ENCODE measurements at places on chromosomes 16 and 17.

- no peak for DNase-seq
Measured at GRCh38 chr16:27106305-27106704, 39.6 kb downstream of the C16orf82 start.

DNA sequence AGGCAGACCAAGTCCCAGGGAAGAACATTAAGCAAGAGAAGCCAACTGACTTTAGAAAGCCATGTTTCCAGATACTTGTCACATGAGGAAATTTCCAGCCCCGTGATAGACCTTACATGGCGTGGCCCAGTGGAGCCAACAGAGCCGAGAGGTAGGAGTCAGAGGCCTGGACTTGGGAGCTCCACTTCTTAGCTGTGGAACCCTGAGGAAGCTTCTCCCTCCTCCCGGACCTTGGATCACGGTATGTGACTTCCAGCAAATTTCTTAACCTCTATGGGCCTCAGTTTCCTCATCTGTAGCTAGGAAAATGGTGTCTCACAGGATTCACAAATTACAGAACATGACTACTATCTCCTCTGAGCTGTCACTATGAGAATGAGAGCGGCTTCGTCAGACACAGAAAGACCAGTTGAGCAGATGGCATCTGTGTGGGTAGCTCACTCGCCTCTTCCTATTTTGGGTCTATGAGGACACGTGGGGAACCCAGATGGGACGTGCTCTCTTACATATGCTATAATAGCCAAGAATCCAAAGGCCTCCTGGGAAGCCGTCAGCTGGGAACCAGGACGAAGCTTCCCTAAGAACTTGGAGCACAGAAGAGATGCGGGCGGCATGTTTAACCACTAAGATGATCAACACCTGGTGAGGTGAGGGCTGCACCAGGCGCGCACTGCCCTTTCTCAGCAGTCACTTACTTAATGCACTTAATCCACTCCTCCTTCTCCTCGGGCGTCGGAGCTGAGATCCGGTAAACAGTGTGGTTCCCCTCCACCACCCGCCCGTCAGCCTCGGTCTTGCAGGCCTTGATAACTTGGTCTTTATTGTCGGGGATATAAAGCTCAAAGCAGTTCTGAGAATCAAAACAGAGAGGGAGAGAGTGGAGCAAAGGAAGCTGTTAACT lies 102.3 kb downstream of the CYTH1 start:
- peak; percentile 64 for DNase-seq

- DNase-seq, result no peak
Measured at GRCh38 chr17:31283841-31284240, 13.2 kb downstream of the OMG start.

DNA sequence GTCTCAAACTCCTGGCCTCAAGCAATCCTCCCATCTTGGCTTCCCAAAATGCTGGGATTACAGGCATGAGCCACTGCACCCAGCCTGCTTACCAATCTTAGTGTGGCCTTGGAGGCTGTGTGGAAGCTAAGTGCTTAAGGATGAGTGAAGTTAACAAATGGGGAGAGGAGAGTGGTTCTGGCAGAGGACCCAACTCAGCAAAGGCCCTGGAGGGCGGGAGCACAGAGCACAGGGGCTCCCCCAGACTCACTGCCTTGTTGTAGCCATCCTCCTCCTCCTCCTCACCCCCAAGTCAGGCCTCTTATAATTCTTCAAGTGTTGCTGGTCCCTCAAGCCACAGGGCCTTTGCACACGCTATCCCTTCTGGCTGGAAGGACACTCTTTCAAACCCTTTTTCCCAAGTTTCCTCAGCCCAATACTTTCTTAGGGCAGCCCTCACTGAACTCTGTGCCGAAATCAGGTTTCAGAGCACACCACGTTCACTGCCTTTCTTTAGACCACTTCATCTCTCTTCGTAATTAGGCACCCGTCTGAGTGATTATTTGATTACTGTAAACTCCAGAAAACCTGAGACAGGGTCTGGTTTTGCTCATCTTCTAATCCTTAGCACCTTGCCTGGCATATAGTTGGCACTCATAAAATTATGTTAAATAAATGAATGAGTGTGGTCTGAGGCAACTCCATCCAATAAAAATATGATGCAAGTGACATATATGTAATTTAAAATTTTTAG lies 23.4 kb downstream of the NGFR start:
- DNase-seq, result no peak

- DNase-seq, result peak; percentile 89
Measured at GRCh38 chr16:89320782-89321501, 103.4 kb downstream of the ZNF778 start.

GRCh38 chr17:21287703-21288449 lies 3.4 kb downstream of the MAP2K3 start:
- DNase-seq, result peak; percentile 94

- DNase-seq, result no peak
Measured at GRCh38 chr16:14199624-14200023, 128.5 kb downstream of the MRTFB start.

DNA sequence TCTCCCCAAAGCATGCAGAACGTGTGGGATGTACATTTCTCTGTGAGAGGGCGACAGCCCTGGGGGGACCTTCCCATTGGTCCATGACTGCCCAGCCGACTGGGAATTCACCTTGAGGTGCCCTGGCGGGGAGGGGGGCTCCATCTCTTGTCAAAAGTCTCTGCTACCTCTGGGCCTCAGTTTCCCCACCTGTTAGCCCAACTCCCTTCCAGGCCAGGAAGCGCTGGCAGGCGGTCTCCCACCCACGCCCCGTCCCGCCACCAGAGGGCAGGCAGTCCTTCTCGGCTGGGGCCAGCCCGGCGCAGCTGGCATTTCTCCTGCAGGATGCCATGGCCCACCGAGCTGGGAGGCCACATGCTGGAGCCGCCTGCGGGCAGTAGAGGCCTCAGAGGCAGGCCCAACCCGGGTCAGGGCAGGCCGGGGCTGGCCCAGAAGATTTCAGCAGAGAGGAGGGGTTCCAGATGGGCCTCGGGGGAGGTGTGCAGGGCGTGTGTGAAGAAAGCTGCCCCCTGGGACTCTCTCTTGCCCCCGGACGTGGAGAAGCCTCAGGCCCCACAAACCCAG lies 16.6 kb downstream of the CD7 start:
- DNase-seq, result no peak

GRCh38 chr16:55083052-55083451 lies 152.4 kb downstream of the IRX5 start:
- DNase-seq, result no peak

- DNase-seq, result no peak
Measured at GRCh38 chr17:65183736-65184135, 46.6 kb downstream of the RGS9 start.

DNA sequence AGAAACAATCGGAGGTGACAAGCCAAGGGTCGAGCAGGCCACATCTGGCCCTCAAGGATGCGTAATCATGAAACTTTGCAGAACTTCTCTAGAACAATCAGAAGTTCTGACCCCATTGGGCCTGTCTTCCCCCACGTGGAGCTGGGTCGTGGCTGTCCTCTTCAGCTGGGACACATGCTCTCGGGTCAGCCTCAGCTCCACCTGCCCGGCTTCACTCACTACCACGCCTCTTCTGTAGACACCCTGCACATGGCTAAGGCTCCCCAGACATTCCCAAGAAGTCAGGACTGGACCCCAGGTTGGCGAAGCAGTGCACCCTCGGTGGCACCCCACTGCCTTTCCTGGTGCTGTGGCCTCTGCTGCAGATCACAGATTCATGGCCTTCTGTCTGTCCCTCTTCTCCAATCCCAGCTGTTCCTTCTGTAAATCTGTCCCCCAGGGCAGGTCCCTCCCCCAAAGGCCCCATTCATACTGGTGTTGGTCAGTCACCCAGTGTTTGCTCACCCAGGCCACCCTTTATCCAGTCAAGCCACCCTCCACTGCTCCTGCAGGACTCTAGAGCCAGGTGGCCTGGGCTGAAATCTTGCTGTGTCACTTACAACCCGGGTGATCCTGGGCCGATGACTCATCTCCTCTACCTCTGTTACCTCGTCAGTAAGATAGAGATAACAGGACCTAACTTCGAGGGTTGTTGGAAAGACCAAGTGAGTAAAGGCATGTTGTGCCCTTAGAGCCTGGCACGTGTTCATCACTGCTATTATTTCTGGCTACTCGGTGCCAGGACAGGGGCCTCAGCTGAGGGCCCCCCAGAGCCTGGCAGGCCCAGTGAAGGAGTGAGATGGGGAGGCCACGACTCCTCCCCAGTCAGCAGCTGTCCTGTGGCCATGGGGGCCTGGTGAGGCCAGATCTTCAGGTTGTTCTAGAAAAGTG lies 1.4 kb upstream of the SLC5A11 start:
- no peak for DNase-seq

DNA sequence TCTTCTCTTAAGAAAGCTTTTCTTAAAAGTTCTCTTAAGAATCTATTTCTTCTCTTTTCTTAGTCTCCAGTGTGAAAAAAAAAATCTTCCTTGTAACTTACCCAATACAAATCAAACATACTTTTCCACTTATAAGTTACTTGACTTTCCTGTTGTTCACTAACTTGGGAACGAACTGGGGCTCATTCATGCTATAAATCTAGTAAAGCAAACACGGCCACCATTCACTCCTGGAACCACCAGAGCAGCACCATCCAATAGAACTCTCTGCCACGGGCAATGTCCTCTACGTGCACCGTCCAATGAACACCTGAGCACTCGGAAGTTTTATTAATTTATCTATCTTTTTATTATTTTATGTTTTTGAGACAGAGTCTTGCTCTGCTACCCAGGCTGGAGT lies 20.8 kb downstream of the SRP68 start:
- no peak for DNase-seq

DNA sequence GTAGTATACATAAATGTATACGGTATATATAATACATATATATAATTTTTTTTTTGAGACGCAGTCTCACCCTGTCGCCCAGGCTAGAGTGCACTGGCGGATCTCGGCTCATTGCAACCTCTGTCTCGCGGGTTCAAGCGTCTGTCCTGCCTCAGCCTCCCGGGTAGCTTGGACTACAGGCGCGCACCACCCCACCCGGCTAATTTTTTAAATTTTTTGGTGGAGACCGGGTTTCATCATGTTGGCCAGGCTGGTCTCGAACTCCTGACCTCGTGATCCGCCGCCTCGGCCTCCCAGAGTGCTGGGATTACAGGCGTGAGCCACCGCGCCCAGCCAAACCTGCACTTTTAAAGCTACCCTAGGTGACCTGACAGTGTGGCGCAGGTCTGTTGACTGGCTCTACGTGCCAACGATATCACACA lies 745 bp downstream of the PAM16 start:
- DNase-seq, result no peak

DNA sequence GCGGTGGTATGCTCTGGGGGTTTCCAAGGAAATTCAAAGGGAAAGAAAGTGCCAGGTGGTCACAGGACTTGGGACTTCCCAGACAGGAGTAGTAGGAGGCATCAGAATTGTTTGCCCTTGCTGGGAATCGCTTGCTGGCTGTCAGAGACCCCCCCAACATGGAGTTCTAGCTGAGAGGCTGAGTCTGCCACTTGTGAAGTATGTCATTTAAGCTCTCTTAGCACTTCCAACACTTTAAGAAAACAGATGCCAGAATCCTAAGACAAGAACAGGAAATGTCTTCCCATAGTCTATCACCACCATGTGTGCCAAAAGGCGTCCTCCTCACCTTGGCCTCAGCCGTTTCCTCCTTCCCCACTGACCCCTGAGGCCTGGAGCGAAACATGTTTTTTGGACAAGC lies 193.8 kb upstream of the IRX3 start:
- DNase-seq, result no peak

GRCh38 chr17:76582660-76583059 lies 3.0 kb downstream of the ST6GALNAC2 start:
- DNase-seq, result no peak

DNA sequence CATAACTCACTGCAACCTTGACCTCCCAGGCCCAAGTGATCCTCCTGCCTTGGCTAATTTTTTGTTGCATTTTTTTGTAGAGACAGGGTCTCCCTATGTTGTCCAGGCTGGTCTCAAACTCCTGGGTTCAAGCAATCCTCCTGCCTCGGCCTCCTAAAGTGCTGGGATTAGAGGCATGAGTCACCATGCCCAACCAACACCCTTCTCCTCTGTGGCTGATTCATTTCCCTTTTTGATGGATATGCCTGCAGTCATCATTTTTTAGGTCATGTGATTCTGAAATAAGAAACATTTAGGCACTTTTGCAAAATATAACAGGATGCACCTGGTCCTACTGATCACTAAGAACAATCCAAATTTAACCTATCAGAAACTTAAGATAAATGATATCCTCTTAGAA lies 44.0 kb upstream of the YPEL2 start:
- no peak for DNase-seq

DNA sequence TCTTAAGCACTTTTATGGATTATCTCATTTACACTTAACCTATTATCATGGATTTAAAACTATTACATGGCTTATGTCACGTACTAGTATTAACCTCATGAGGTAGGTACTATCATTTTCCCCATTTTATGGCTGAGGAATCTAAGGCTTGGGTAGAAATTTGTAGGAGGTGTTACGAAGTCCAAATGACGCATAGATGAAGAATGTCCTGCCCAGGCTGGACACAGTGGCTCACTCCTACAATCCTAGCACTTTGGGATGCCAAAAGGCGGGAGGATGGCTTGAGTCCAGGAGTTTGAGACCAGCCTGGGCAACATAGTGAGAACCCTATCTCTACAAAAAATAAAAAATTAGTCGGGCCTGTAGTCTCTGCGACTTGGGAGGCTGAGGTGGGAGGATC lies 4.8 kb upstream of the C1QL1 start:
- DNase-seq, result no peak

DNA sequence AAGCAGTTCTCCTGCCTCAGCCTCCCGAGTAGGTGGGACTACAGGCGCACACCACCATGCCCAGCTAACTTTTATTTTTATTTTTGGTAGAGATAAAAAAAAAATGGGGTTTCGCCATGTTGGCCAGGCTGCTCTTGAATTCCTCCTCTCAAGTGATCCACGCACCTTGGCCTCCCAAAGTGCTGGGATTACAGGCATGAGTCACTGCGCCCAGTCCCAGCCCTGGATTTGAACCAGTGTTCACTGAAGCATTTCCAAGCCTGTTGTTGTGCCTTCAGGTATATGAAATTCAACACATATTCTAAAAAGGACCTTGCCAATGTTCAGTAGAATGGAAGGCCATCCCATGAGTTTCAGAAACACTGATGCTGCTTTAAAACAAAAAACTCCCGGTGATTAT lies 165.3 kb downstream of the SLC39A11 start:
- DNase-seq, result no peak

DNA sequence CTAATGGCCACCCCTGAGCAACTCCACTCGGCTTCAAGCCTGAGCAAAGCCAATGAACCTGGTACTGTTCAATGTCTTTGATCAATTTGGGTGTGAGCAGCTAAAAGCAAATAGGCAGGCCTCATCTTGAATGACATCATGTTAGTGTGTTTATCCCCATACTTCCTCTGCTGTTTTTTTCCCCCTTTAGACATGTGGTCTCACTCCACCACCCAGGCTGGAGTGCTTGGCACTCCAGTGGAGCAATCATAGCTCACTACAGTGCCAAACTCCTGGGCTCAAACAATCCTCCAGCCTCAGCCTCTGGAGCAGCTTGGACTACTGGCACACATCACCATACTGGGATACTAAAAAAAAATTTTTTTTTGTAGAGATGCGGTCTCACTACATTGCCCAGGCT lies 75.4 kb downstream of the ARHGAP17 start:
- DNase-seq, result no peak

- DNase-seq, result no peak
Measured at GRCh38 chr17:77811521-77811920, 147.0 kb upstream of the TNRC6C start.

Data from dorsolateral prefrontal cortex (tissue), 122 donors.